A549 (cell line): ENCODE measurements at places on chromosomes 16 and 17.
A peak's percentile ranks its signal among the peaks of the same experiment; 100 is the strongest.

GRCh38 chr16:1752853-1753252, 18.5 kb downstream of the NME3 start:
- no peak for DNase-seq

- no peak for DNase-seq
Observed at GRCh38 chr16:75063549-75064088, 53.0 kb downstream of the LDHD start.

DNA sequence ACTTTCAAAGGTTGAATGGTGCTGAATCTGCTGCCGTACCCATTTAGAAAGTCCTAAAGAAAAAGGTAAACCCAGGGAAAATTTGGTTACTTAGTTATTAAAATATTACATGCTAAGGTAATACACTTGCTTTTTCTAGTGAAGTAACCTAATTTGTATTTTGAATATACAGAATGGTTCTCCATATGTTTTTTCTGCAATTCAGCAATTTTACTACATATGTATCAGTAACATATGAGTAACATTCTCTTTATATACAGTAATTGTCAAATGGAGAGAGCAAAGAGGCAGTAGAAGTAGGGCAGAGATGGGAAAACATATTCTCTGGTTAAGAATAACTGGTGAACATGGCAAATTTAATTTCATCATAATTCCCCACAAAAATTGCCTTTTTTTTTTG, 95.1 kb upstream of the NACA2 start:
- no peak for DNase-seq

DNA sequence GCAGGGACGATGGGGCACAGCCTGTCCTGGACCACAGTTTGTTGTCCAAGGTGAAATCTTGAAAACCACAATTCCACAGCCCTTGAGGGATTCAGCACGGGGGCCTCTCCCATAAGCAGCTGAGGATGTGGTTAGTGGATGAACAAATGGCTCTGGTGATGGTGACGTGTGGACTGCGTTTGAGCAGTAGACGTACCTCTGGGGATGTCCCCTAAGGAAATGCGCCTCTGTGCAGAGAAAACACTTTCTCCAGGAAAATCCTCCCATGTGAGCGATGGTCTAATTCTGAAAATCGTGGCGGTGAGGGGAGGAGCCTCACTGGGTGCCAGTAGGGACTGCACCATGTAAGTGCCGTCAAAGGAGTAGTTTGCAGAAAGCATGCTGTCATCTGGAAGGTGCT, 2.7 kb upstream of the SEPTIN12 start:
- no peak for DNase-seq

DNA sequence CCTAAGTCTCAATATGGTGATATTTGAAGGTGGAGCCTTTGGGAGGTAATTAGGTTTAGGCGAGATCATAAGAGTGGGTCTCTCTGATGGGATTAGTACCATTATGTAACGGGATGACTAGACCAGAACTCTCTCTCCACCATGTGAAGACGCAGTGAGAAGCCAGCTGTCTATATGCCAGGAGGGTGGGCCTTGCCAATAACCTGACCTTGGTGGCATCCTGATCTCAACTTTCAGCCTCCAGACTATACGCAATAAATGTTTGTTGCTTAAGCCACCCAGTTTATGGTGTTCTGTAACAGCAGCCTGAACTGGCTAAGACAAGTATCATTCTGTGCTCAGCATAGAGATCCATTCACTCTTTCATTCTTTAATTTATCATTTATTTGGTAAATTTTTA, 167.2 kb upstream of the CDH11 start:
- no peak for DNase-seq

DNA sequence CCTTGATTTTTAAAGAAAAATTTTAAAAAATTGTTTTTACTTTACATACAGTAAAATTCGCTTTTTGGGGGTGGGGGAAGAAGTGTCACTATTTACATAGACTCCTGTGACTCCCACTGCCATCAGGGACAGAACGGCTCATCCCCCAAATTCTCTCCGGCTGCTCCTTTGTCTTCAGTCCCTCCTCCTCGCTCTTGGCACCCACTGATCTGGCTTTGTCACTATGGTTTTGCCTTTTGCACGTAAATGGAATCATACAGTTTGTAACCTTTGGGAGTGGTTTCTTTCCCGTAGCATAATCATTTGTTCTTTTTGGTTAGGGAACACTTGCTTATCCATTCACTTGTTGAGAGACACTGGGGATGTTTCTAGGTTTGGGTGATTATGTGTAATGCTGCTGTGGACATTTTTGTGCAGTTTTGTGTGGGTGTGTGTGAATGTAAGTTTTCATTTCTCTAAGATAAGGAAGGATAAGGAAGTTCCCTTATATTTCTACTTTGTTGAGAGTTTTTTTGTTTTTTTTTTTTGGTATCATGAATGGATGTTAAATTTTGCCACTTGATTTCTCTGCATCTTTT, 27.4 kb downstream of the RAB11FIP4 start:
- DNase-seq, result no peak

GRCh38 chr16:80971819-80972218, 34.9 kb downstream of the CMC2 start:
- DNase-seq, result no peak

DNA sequence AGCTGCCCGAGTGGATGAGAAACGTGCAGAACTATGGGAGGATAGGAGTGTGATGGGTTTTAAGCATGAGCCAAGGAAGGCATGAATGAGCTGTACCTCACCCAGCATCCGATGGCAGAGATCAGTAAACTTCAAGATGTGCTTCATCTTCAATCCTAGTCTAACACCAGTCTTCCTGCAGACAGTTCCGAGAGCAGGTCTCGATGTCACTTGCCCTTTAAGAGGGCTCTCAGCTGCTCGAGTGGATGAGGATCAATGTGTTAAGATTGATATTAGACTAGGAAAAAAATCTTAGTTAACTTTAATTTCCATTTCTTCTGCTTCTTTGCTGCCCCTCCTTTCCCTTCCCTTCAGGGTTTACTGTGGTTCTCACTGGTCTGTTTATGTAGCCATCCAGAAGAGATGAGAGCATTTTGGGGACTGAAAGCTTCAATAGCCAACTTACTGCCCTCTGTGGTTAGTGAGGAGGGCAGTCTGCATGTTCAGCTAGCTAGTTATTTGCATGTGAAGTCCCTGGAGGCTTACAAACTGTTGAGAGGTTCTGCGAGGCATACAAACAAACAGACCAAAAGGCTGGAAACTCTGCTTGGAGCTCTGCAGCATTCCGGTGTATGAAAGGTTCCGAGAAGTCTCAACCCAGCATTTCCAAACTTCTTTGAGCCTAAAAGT, 15.3 kb downstream of the KLHL36 start:
- DNase-seq, result no peak

GRCh38 chr17:33637534-33637933, 344.4 kb upstream of the ASIC2 start:
- DNase-seq, result no peak

GRCh38 chr16:29900888-29901606, 759 bp downstream of the ASPHD1 start:
- DNase-seq, result no peak

- DNase-seq, result no peak
Observed at GRCh38 chr17:33509331-33509730, 216.2 kb upstream of the ASIC2 start.

- DNase-seq, result no peak
Observed at GRCh38 chr16:30184096-30184890, 891 bp downstream of the CORO1A start.

- DNase-seq, result no peak
Observed at GRCh38 chr16:81550432-81550808, 105.8 kb downstream of the CMIP start.

DNA sequence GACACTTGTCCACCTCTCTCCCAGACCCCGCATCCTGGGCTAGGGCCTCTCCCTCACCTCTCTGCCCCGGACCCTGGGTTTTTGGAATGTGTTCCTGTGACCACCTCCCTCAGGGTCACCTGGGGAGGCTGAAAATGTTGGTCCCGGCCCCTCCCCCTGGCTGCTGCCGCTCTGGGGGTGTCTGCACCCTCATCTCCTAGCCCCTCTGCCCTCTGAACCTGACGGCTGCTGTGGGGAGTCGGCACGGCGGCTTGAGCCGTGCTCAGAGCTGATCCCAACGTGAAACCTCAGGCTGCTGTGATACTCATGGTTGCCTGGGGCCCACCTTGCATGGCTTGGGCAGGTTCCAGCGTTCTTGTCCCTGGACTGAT, 42.8 kb downstream of the ADCY7 start:
- DNase-seq, result no peak

- no peak for DNase-seq
Observed at GRCh38 chr16:54411544-54411943, 125.0 kb upstream of the IRX3 start.

DNA sequence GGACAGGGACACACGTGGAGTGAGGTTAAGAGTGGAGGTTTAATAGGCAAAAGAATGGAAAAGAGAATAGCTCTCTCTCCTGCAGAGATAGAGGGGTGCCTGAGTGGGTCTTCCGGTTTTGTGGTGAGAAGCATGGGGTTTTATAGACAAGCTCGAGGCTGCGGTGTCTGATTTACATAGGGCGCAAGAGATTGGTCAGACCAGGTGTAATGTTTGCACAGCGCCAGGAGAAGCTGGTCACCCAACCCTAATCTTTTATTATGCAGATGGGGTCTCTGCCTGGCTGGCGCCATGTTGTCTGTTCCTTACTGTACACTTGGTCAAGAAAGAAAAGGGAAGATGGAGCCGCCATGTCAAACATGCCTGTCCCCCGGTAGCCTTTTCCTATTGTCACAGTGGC, 44.5 kb upstream of the MLYCD start:
- no peak for DNase-seq

GRCh38 chr16:19093631-19094541, 19.9 kb upstream of the ITPRIPL2 start:
- no peak for DNase-seq

DNA sequence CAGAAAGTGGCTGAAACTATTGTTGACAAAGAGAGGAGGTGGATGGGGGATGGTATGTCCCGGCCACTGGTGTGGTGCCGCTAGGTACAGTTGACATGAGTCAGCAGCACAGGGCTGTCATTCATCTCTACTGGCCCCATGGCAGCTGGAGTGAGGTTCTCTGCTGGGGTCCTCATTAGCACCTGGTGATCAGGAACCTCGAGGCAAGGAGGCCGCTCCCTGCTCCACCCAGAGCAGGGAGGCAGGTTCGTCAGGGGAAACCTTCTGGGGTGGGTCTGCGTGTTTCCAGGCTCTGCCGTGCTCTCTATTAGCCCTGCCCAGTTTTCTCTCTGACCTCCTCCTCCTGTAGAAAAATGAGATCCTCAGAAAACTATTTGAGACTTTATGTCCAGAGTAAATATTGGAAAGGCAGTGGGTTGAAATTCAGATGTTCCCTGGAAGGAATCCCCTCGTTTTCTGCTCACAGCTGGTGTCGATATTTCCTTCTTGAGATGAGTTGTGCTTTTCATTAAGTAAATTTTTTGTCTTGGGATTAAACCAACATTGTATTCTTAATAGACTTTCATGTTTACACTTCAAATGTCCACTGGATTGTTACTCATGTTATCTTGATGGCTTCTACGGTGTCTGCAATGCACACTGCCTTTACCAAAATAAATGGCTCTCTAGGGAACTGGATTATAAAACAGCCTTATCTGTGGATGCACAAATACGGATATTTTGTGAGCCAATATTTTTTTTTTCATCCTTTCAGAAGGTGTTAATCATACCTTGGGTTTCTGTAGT, 7.1 kb downstream of the NTN1 start:
- DNase-seq, result no peak

DNA sequence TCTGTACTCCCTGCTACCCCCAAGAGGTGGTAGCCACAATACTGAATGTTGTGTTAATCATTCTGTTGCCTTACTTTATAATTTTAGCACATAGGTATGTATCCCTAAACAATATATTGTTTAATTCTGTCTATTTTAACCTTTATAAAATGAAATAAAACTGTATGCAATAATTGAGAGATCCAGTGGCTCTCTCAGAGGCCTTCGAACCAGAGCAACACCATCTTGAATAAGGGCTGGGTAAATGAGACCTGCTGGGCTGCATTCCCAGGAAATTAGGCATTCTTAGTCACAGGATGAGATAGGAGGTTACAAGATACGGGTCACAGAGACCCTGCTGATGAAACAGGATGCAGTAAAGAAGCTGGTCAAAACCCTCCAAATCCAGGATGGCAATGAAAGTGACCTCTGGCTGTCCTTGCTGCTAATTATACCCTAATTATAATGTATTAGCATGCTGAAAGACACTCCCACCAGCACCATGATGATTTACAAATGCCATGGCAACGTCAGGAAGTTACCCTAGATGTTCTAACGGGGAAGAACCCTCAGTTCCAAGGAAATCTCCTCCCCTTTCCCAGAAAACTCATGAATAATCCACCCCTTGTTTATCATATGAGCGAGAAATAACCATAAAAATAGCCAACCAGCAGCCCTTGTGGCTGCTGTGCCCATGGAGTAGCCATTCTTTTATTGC, 2.0 kb upstream of the CANT1 start:
- DNase-seq, result no peak

DNA sequence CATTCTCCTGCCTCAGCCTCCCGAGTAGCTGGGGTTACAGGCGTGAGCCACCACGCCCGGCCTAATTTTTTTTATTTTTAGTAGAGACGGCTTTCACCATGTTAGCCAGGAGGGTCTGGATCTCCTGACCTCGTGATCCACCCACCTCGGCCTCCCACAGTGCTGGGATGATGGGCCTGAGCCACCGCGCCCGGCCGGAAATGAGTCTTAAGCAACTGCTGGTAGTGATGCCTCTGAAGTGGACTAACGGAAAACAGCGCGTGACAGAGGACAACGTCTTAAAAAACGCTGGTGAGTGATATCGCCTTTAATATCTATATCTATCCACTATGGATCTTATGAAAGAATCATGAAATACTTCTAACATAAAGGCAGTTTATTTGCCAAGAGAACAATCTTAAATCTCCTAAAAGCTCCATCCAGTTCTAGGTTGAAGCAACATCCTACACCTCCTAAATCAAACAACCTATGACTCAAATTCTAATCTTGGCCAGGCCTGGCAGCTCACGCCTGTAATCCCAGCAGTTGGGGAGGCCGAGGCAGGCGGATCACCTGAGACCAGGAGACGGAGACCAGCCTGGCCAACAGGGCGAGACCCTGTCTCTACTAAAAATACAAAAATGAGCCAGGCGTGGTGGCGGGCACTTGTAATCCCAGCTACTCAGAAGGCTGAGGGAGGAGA, 69.8 kb downstream of the NXN start:
- no peak for DNase-seq

DNA sequence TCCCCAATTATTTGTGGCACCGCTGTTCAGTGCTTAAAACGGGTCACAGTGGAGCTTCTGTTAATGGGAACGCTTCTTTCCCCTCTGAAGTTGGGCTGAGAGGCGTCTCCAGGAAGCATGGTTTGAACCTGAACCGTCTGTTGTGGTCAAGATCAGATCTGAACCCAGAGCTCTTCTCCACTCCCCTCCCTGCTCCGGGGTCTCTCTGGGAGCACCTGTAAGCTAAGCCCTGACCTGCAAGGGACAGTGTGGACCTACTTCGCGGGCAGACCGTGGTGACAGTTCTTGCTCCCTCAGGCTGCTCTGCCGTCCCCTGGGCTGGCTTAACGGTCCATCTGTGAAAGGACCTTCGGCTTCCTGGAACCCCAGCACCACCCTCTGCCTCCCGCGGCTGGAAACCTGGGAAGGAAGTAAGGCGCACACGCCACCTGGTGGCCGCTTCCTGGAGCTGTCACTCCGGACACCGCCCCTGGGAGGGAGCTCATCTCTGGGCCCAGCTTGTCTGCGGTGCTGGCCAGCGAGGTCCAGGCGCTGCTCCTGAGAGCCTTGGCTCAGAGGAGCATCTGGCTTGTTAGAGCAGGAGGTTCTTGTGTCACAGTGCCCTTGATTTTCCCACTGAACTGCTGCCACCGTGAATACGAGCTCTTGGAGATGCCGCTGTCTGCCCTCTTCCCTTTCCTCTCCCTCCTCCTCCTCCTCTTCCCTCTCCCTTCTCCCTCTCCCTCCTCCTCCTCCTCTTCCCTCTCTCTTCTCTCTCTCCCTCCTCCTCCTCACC, 518.5 kb upstream of the EEF2KMT start:
- DNase-seq, result peak; percentile 58

GRCh38 chr17:50182783-50183420, 17.1 kb downstream of the SGCA start:
- no peak for DNase-seq
